ENCODE measurements at places on chromosomes 16 and 17. TPM values are rescaled to one million over a fixed set of nuclear protein-coding genes. Genes with fewer than 3 reads are reported as not detected.

- H3K27ac ChIP-seq: no peak overlapping the region
- no peak overlapping the region for H3K4me3 ChIP-seq
Measured at GRCh38 chr16:69520413-69520799, 45.4 kb upstream of the NFAT5 start.

Gene PPL
- total RNA-seq: 1.2 TPM

GRCh38 chr17:39617446-39618245 lies 9.1 kb upstream of the PPP1R1B start:
- H3K4me3 ChIP-seq: peak overlapping the region; percentile 95
- DNase-seq: peak; percentile 83
- H3K27ac ChIP-seq: no peak overlapping the region
- H3K4me1 ChIP-seq: no peaks in the 10 kb centered on the region
- H3K36me3 ChIP-seq: no peaks in the 10 kb centered on the region

GRCh38 chr16:79542237-79542774 lies 58.2 kb downstream of the MAF start:
- no peaks in the 10 kb centered on the region for H3K4me1 ChIP-seq
- no peaks in the 10 kb centered on the region for H3K27me3 ChIP-seq
- H3K27ac ChIP-seq: no peak overlapping the region
- no peak overlapping the region for H3K4me3 ChIP-seq

Gene XYLT1
- 26.3 TPM for total RNA-seq

DNA sequence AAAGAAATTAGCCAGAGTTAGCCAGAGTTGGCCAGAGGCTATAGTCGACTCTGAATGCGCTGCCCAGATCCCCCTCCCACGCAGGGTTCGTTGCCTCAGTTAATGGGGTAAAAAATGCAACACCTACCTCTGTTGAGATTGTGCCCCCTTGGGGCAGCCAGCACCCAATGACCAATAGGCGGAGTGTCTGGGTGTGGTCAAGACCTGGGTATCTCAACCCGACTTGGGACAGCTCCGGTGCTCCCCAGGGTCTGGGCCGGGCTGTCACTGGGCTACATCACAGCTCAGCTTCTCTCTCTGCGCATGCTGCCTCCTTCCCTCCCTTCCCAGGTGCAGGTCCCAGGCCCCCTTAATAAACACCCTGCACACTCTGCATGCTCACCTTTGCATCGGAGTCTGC lies 59.6 kb upstream of the GCSH start:
- no peaks in the 10 kb centered on the region for H3K4me1 ChIP-seq
- no peak overlapping the region for H3K4me3 ChIP-seq
- H3K27me3 ChIP-seq: no peaks in the 10 kb centered on the region
- H3K27ac ChIP-seq: no peak overlapping the region
- no peaks in the 10 kb centered on the region for H3K36me3 ChIP-seq

- peaks cover 15% of the 10 kb centered on the region for H3K4me1 ChIP-seq
- H3K36me3 ChIP-seq: no peaks in the 10 kb centered on the region
- no peak for DNase-seq
- H3K27ac ChIP-seq: peak overlapping the region; percentile 71
Measured at GRCh38 chr16:921321-921905, 49.4 kb downstream of the LMF1 start.

Gene TRIM72
- not detected for total RNA-seq

GRCh38 chr16:12447556-12447955 lies 356.1 kb downstream of the CPPED1 start:
- no peaks in the 10 kb centered on the region for H3K4me1 ChIP-seq
- H3K27ac ChIP-seq: no peak overlapping the region
- DNase-seq: no peak

GRCh38 chr16:3948378-3948995 lies 68.0 kb upstream of the CREBBP start:
- peaks cover 41% of the 10 kb centered on the region for H3K4me1 ChIP-seq
- no peaks in the 10 kb centered on the region for H3K27me3 ChIP-seq
- H3K27ac ChIP-seq: no peak overlapping the region
- DNase-seq: no peak
- no peaks in the 10 kb centered on the region for H3K36me3 ChIP-seq

- peaks cover 10% of the 10 kb centered on the region for H3K36me3 ChIP-seq
- H3K4me1 ChIP-seq: peaks cover 13% of the 10 kb centered on the region
- H3K4me3 ChIP-seq: peak overlapping the region; percentile 94
- peak; percentile 27 for DNase-seq
Measured at GRCh38 chr17:5000237-5000639, 2.5 kb downstream of the KIF1C start.

- peaks cover 4% of the 10 kb centered on the region for H3K27me3 ChIP-seq
- H3K4me1 ChIP-seq: no peaks in the 10 kb centered on the region
- DNase-seq: no peak
- no peak overlapping the region for H3K4me3 ChIP-seq
- no peaks in the 10 kb centered on the region for H3K36me3 ChIP-seq
- no peak overlapping the region for H3K27ac ChIP-seq
Measured at GRCh38 chr17:45775576-45776011, 8.5 kb upstream of the CRHR1 start.

DNA sequence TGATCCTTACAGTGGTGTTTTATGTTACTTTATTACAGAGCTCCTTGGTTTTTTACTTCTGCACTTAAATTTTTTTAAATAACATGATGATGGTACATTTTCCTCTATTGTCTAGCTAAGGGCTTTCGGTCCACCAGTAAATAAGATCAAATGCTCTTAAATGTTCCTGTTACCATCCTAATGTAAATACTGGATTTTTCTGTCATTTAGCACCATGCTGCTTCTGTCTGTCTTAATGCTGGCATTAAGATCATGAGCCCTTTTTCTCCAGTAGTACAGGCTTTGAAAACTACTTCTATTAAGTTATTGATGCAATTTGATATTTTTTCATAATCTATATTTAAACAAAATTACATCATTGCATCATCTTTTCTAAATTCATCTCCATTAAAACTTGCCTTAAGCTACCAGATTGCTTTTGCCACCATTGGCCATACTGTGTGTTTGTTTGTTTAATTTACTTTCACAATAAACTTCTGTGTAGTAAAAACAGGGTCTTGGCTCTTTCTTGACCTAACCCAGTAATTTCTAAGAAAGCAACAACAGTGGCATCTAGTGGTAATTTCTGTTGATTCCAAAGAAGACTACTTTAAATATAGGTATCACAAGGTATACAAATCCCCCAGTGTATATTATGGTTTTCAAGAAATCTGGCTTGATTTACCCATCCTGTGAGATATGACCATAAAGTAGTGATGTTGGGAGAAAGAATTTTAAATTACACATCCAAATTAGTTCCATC lies 9.0 kb upstream of the PHAF1 start:
- H3K4me3 ChIP-seq: peak overlapping the region; percentile 16
- H3K36me3 ChIP-seq: peaks cover 14% of the 10 kb centered on the region
- H3K27ac ChIP-seq: peak overlapping the region; percentile 69
- H3K4me1 ChIP-seq: peaks cover 28% of the 10 kb centered on the region

Gene NPIPB12
- total RNA-seq: 14.9 TPM

GRCh38 chr17:34241062-34241461 lies 14.0 kb upstream of the CCL2 start:
- DNase-seq: no peak
- peaks cover 14% of the 10 kb centered on the region for H3K4me1 ChIP-seq
- no peaks in the 10 kb centered on the region for H3K36me3 ChIP-seq
- H3K27ac ChIP-seq: no peak overlapping the region
- H3K27me3 ChIP-seq: no peaks in the 10 kb centered on the region
- H3K4me3 ChIP-seq: no peak overlapping the region

Gene ODAD4
- total RNA-seq: 0.25 TPM

Gene CRYBA1
- not detected for total RNA-seq

GRCh38 chr17:66375121-66375520 lies 72.7 kb downstream of the PRKCA start:
- H3K4me3 ChIP-seq: no peak overlapping the region
- no peak for DNase-seq
- H3K27ac ChIP-seq: no peak overlapping the region
- no peaks in the 10 kb centered on the region for H3K27me3 ChIP-seq
- H3K36me3 ChIP-seq: no peaks in the 10 kb centered on the region

DNA sequence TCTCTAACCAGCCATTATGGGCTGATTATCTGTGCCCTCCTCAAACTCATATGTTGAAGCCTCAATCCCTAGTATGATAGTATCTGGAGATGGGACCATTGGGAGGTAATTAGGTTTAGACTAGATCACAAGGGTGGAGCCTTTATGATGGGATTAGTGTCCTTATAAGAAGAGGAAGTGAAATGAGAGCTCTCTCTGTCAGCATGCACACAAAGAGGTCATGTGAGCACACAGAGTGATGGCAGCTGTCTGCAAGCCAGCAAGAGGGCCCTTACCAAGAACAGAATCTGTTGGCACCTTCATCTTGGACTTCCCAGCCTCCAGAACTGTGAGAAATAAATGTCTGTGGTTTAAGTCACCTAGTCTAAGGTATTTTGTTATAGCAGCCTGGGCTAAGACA lies 101.9 kb downstream of the PCTP start:
- H3K27ac ChIP-seq: no peak overlapping the region
- no peaks in the 10 kb centered on the region for H3K36me3 ChIP-seq
- no peaks in the 10 kb centered on the region for H3K4me1 ChIP-seq

GRCh38 chr17:64781810-64782555 lies 119.9 kb upstream of the SMURF2 start:
- H3K27me3 ChIP-seq: peaks cover 21% of the 10 kb centered on the region
- H3K27ac ChIP-seq: no peak overlapping the region
- DNase-seq: no peak
- no peaks in the 10 kb centered on the region for H3K36me3 ChIP-seq

GRCh38 chr16:1981398-1981836 lies at the start of gene NOXO1:
Gene NOXO1, minus strand, starts transcription at chr16:1981469. Its CDS starts 290 bp downstream, at chr16:1981179.
- H3K4me1 ChIP-seq: no peaks in the 10 kb centered on the region
- DNase-seq: no peak
- H3K27me3 ChIP-seq: peaks cover 21% of the 10 kb centered on the region
- no peak within 1 kb of the TSS for H3K4me3 ChIP-seq

DNA sequence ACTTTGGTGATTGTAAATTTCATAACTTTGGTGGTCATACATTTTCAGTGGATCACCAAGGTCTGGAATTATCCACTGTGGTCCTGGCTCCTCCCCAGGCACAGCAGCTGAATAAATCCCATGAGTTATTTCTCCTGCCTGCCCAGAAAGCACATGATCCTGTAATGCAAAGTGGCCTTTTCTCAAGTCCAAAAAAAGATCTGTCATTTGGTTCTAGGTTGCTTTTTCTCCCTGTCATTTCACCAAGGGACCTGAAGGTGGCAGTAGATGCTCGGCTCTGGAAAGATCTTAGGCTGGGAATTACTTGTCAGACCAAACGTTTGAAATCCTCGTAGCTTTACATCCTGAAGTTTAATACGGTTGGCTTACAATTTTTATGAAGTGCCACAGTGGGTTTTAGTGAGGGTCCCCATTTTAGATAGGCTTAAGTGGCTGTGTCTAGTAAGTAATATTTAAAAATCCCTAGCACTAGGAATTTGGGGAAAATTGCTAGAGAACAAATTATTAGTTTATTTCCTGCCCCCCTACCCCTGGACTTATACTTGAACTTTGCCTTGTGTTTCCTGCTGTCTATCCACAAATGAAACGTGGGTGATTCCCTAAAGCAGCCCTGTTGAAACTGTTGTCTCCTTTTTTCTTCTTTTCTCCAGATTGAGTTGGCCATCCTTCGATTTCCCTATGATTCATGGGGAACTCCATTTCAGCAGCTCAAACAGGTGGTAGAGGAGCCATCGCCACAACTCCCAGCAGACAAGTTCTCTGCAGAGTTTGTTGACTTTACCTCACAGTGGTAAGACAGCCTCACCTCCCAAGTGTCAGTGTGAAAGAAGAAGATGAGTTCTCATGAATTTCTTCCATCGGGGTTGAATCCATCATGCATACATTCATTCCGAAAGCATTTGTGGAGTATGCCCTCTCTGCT lies 111.7 kb downstream of the MAP2K6 start:
- no peak overlapping the region for H3K27ac ChIP-seq
- no peaks in the 10 kb centered on the region for H3K27me3 ChIP-seq
- no peaks in the 10 kb centered on the region for H3K36me3 ChIP-seq
- no peak overlapping the region for H3K4me3 ChIP-seq
- peak; percentile 71 for DNase-seq

Gene ADAM11
- total RNA-seq: 0.22 TPM

Gene PROCA1
- total RNA-seq: 0.65 TPM

GRCh38 chr16:51287121-51287755 lies 136.2 kb upstream of the SALL1 start:
- no peaks in the 10 kb centered on the region for H3K4me1 ChIP-seq
- DNase-seq: no peak
- no peaks in the 10 kb centered on the region for H3K36me3 ChIP-seq
- no peaks in the 10 kb centered on the region for H3K27me3 ChIP-seq
- H3K27ac ChIP-seq: no peak overlapping the region

Gene IL17C
- total RNA-seq: not detected

Gene MEIOC
- not detected for total RNA-seq

DNA sequence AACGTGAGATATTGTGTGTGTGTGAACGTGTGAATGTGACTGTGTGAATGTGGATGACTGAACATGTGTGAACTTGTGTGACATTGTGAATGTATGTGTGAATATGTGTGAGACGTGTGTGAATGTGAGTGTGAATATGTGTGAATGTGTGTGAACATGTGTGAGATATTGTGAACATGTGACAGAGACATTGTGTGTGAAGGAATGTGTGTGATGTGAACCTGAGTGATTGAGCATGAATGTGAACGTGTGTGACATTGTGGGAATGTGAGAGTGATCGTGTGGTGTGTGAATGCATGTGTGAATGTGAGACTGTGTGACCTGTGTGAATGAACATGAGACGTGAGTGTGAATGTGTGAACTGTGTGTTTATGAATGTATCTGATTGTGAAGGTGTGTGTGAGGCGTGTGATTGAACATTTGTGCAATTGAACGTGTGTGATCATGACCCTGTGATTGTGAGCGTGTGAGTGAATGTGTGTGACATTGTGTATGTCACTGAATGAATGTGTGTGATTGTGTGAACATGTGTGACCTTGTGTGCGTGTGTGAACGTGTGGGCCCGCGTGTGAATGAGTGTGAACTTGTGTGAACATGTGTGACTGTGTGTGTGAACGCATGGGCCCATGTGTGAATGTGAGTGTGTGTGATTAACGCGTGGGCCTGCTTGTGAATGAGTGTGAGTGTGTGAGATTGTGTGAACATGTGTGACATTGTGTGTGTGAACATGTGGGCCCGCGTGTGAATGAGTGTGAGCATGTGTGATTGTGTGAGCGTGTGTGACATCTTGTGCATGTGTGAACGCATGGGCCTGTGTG lies 23.2 kb upstream of the GSE1 start:
- H3K4me1 ChIP-seq: no peaks in the 10 kb centered on the region
- no peak overlapping the region for H3K4me3 ChIP-seq
- H3K27ac ChIP-seq: no peak overlapping the region

- no peaks in the 10 kb centered on the region for H3K36me3 ChIP-seq
- no peak overlapping the region for H3K4me3 ChIP-seq
- DNase-seq: no peak
Measured at GRCh38 chr16:17354141-17354601, 116.6 kb downstream of the XYLT1 start.

GRCh38 chr16:82672676-82673075 lies 45.9 kb downstream of the CDH13 start:
- no peak overlapping the region for H3K4me3 ChIP-seq
- no peak for DNase-seq
- no peak overlapping the region for H3K27ac ChIP-seq

- H3K4me3 ChIP-seq: peak overlapping the region; percentile 88
- no peak for DNase-seq
- peaks cover 34% of the 10 kb centered on the region for H3K4me1 ChIP-seq
- peak overlapping the region; percentile 47 for H3K27ac ChIP-seq
Measured at GRCh38 chr17:62967205-62967529, 1.1 kb downstream of the TANC2 start.

GRCh38 chr17:1511756-1512321 lies 4.6 kb downstream of the INPP5K start:
- DNase-seq: peak; percentile 75
- peaks cover 18% of the 10 kb centered on the region for H3K4me1 ChIP-seq
- H3K27ac ChIP-seq: peak overlapping the region; percentile 52
- H3K27me3 ChIP-seq: no peaks in the 10 kb centered on the region

All from GM23248 (cell line).